ENCODE measurements at places on chromosomes 6 and 20. TPM values are rescaled to one million over a fixed set of nuclear protein-coding genes. Genes with fewer than 3 reads are reported as not detected.
A peak's percentile ranks its signal among the peaks of the same experiment; 100 is the strongest.

Gene SH3BGRL2
- 66.0 TPM for total RNA-seq

Gene DAAM2
- 9.8 TPM for total RNA-seq

Gene C20orf141
- total RNA-seq = not detected

Gene XKR7
- not detected for total RNA-seq

Gene RRBP1
- total RNA-seq = 274 TPM

Gene TXLNB
- total RNA-seq = 0.09 TPM

Gene TRIM15
- 3.0 TPM for total RNA-seq

DNA sequence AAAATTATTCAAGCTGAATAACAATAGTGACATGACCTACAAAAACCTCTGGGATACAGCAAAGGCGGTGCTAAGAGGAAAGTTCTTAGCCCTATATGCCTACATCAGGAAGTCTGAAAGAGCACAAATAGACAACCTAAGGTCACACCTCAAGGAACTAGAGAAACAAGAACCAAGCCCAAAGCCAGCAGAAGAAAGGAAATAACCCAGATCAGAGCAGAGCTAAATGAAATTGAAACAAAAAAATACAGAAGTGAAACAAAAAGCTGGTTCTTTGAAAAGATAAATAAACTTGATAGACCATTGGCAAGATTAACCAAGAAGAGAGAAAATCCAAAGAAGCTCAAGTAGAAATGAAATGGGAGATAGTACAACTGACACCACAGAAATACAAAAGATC is 47.6 kb upstream of the NOTCH4 start:
- no peak for DNase-seq

- DNase-seq = no peak
Observed at GRCh38 chr6:47524136-47524845, 46.7 kb downstream of the CD2AP start.

DNA sequence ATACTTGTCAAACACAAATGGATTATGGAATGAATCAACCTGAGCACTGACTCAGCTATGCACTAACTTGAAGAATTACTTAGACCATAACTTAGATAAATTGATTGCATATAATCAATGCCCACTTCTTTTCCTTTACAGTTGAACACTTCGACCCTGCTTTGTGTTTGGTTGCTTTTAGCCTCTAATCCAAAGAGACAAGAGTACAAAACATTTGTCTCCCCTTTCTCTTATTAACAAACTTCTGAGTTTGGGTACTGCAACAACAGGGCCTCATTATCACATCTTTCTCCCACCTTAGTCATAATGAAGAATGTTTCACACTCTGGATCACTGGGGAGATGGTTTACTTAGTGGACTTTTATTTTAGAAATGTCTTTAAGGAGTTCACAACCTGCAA is 2.6 kb upstream of the TAAR6 start:
- no peak for DNase-seq

- no peak for DNase-seq
Observed at GRCh38 chr20:61986762-61987321, 78.8 kb downstream of the TAF4 start.

- no peak for DNase-seq
Observed at GRCh38 chr6:139602577-139602976, 228.1 kb upstream of the CITED2 start.

GRCh38 chr20:47672166-47672565 is 113.1 kb downstream of the SULF2 start:
- no peak for DNase-seq

GRCh38 chr20:58449681-58450221 is 60.7 kb downstream of the VAPB start:
- DNase-seq = no peak

DNA sequence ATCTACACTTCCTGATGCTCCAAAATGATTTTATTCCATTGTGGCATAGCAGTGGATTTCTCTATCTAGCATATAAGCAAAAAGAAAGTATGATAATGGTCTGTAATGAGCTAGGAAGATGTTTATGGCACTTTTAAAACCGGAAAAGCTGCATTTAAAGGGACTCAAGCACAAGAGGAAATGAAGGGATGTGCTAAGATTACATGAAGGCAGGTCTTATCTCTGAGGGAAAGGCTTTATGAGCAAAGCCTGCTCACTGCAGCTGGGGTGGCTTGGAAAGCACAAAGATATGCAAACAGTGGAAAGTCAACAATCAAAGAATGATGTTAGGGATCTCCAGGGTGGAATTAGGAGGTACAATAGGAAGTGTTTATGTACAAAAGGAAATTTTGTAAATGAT is 138.2 kb downstream of the TENT5A start:
- DNase-seq = no peak

DNA sequence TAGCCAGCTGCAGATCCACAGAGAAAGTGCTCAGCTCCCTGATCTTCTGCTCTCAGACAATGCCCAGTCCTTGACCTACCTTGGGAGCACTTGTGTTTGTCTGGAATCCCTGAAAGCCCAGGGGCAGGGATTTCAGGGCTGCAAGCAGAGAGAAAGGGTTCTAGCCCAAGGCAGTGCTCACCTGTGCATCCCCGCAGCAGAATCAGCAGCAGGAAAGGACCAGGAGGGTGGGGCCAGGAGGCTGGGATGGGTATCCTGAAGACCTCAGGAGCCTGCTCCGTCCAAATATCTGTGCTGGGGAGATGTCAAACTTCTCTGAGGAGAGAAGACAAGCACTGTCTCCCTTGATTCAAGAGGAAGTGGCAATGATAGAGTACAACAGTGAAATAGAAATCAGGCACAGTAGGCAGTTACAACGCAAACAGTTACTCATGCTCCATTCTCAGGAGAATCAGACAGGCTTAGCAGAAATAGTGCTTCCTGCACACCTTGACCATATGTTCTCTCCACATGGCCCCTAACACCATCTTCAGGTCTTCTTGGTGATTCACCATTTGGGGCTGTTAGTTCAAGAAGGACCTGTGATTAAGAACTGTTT is 28.7 kb upstream of the SIRPG start:
- no peak for DNase-seq

GRCh38 chr20:7841971-7842310 is 98.3 kb downstream of the HAO1 start:
- DNase-seq = no peak

GRCh38 chr20:6104493-6105188 is 18.2 kb downstream of the FERMT1 start:
- DNase-seq = no peak

DNA sequence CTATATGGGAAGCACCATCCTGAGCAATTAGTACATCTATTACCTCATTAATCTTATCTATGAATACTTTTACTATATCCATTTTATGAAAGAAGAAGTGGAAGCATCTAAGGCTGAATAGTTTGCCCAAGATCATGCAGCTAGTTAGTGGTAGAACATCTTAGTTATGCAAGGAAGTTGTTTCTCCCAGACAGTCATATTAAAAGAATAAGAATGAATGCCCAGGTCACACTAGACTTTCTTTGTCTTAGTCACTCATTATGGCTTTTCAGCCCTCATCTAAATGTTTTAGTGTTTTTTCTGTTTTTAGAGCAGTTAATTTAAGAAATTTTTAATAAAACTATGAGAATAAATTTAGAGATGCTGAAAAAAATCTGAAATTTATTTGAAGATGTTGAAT is 517.5 kb downstream of the CDKAL1 start:
- no peak for DNase-seq

DNA sequence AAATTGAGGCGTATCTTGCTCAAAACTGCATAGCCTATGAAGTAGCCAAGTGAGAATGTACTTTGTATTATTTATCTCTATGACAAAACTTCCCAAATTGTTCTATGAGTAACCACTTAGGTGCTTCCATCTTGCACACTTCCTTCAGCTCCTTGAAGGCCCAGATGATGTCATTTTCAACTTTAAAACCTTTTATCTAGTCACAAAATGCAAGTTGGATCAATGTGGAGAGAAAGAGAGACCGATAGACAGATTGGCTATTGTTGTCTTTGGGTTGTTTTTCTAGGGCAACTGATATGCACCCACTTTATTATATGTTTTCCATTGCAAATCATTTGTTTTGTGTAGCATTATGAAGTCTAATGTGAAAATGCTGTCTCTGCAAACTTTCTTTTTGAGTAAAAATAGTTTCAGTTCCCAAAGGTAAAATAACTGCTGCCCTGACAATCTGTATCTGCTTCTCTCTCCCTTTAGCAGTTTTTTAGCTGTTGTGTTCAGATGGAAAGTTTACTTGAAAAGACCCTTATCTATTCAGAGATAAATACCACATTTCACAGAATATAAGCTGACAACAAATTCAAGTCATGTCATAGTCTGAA is 73.7 kb upstream of the CITED2 start:
- no peak for DNase-seq

DNA sequence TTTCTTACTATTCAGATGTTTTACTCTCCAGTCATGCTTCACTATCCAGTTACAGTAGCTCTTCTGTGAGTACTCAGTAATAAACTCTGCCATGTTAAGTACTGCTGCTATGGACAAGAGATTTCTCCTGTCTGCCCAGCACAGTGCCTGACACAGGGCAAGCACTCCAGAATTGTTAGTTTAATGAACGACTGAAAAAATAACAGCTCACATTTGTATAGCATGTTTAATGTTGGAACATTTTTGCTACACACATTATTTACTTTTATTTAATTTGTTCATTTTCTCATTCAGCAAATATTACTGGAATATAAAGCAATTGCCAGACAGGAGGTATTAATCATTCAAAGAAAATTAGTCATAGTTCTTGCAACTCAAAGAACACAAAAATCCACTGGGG is 142.6 kb upstream of the HMGN3 start:
- no peak for DNase-seq

- DNase-seq = no peak
Observed at GRCh38 chr6:31898383-31899011, 999 bp upstream of the EHMT2 start.

DNA sequence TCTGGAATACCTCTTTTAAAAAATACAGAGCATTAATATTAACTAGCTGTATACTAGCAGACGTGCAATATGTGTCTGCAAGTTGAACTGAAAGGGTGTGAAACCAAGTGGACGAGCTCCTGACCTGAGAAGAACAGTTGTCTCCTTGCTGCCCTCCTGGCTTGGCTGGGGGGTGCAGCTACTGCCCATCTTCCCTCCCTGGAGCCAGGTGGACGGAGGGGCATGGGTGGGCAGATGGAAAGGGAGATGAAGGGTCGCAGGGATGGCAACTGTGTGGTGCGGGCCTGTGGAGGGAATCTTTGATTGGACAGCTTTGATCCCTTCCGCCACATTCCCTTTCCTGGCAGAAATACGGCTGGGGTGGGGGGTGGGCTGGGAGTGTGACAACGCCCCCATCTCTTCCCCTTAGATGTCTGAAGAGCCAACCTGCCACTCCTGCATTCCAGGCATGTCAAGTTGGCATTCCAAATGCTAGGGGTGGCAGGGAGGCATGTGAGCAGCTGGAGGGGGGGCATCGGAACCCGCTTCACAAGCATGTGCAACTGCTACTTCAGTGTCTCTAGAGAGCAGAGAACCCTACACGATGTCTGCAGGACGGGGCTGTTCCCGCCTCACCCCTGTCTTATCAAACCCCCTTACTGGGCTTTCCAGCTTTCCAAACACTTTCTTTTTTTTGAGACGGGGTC is 37.3 kb downstream of the SRSF3 start:
- no peak for DNase-seq

DNA sequence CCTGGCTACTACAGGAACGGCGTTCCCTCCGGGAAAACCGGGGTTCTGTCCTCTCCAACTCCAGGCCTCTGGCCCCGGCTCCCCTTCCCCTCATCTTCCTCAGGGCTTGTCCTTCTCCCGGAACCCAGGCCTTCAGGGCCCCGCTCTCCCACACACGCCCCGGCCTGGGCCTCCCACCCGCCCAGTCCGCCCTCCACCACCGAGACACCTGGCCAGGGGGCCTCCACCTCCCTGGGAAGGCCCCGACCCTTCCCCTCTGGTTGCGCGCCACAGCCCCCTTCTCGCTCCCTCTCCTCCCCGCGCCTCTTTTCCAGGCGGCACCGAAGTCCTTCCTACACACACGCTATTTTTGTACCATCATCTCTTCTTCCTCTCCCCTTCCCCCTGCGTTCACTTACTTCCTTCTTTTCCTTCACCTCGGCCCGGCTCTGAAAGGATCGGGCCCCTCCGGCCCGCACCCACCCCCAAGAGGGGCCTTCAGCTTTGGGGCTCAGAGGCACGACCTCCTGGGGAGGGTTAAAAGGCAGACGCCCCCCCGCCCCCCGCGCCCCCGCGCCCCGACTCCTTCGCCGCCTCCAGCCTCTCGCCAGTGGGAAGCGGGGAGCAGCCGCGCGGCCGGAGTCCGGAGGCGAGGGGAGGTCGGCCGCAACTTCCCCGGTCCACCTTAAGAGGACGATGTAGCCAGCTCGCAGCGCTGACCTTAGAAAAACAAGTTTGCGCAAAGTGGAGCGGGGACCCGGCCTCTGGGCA is 1.3 kb upstream of the SIRPA start:
- DNase-seq = peak; percentile 91

DNA sequence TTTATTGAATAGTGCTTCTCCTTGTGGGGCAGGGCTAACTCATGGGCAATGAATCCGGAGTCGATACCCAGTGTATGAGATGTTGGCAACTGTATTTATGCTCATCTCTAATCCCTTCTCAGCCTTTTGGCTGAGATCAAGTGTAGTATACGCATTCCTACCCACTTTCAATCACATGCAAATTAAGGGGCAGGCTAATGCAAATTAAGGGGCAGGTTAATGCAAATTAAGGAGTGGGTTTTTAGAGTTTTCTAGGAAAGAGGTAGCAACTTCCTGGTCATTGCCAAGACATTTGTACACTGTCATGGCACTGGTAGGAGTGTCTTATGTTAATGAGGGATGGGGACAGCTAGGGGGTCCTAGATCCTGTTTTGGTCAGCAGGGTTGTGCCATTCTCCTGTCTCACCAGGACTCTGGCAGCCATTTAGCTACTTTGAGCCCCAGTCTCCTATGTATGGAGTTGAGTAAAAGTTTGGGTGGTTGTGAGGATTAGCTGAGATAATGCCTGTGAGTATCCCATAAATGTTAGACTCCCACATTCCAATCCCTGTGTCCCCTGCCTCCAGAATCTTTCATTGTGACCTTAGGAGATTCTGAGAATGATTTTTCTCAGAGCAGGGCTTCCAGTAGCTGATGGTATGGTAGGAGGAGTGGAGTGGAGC is at the start of gene CNBD2:
CNBD2 (plus strand) TSS at position 612 of the 662 bp plus-strand sequence. CDS start 173 bp downstream, outside the sequence.
- DNase-seq = no peak

GRCh38 chr6:34656378-34657036 is 40.1 kb downstream of the ILRUN start:
- no peak for DNase-seq

All from right lobe of liver (tissue), 6 donors.